Epithelial cell of proximal tubule (primary cell): ENCODE measurements at places on chromosomes 12 and 14. TPM values are rescaled to one million over a fixed set of nuclear protein-coding genes. Genes with fewer than 3 reads are reported as not detected.

DNA sequence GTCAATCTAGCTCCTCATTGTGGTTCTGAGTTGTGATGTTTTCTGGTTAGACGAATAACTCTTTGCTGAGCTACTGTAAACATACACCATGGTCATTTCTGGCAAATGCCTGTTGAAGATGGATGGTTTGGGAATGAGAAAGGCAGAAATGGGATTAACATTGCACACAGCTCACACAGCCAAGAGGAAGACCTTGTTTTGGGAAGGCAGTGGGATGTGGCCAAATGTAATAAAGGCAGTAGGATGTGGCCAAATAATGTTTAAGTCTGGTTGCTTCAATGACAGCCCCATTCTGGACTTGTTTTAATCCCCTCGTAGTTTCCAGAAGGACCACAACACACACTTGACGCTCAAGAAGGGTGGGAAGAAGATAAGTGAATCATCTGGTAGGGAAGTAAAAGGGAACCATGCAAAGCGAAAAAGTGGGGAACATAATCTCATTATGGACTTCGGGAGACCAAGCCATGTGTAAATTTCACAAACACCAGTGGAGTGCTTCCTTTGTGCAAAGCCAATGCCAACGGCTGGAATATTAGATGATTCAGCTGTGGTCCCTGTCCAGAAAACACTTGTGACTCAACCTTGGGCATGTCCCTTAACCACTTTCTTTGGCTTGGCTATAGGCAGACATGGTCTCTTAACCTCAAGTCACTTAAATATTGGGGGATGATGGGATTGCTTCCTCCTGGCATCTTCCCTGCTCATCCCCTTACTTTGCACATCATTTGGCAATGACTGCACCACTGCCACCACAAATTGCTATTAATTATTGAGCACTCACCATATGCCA, 284.4 kb upstream of the CRY1 start:
- DNase-seq = no peak

DNA sequence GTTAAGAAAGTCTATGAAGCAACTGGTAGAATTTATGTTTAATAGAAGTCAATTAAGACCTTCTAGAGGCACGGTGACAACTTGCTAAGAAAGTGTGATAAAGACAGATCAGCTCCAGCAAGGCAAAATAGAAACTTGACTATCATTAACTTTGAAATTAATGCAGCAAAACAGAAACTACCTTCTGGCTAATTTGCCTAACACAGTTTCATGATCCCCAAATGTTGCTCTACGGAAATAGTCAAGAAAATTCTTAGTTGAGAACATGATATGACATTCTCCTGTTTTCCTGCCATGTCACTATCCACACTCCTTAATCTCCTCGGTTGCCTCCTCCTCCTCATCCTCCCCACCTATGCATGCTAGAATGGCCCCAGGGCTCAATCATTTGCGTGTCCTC, 4.2 kb downstream of the DENND5B start:
- DNase-seq = no peak

- DNase-seq = no peak
These were observed 11.9 kb downstream of the PPP1R36 start for GRCh38 chr14:64561631-64562030.

- no peak for DNase-seq
These were observed 98.7 kb downstream of the HECTD4 start for GRCh38 chr12:112283546-112283945.

DNA sequence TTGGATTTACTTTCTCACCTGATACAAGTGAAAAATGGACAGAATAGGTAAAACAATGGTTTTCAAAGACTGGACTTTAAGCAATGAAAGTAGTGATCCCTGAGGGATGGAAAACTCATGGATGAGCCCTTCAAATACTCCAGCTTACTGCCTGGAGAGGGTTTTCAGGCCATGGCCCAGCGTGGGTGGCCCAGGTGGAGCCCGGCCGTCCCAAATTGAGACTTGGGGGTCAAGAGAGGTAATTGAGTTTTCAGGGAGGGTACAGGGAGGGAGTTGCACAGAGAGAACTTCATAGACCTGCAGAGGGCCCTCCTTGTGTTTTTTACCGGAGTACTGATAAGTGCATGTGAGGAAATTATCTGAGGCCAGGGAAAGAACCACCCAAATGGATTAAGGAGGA, 37.2 kb downstream of the RAN start:
- no peak for DNase-seq

- DNase-seq = no peak
These were observed 94.5 kb upstream of the NRXN3 start for GRCh38 chr14:78075555-78076277.

- no peak for DNase-seq
These were observed 50.0 kb downstream of the SSPN start for GRCh38 chr12:26245175-26245942.

SLCO1B3 gene
- not detected in 2 replicates for total RNA-seq

GRCh38 chr14:21244544-21244943, 24.7 kb downstream of the HNRNPC start:
- DNase-seq = no peak

DNA sequence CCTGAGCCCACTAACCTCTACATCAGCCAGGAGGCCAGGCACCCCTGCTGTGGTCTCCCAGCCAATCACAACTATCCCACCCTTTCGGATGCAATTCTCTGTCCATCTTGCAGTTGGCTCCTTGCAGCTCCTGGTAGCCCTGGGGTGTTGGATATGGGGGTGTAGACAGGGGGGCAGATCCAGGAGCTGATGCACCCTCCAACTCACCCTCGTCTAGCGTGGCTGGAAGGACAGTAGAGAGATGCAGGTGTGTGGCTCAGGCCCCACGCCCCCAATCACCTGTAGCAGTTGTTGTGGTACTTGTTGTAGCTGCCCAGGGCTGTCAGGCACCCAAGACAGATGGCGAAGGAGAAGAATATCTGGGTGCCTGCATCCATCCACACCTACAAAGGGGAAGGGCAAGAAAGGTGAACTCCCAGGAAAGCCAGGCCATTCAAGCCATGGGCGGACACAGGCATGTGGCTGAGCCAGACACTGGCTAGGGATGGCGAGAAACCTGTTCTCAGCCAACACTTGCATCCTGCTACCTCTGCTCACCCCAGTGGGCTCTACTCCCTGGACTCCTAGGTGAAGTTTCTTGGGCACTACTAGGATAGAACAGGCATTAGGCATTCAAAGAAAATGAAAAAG, 13.4 kb upstream of the SLC6A12 start:
- DNase-seq = no peak

GRCh38 chr14:99968191-99968920, 96.9 kb upstream of the EVL start:
- no peak for DNase-seq

- no peak for DNase-seq
These were observed 104.6 kb downstream of the TBX3 start for GRCh38 chr12:114579389-114579788.

DNA sequence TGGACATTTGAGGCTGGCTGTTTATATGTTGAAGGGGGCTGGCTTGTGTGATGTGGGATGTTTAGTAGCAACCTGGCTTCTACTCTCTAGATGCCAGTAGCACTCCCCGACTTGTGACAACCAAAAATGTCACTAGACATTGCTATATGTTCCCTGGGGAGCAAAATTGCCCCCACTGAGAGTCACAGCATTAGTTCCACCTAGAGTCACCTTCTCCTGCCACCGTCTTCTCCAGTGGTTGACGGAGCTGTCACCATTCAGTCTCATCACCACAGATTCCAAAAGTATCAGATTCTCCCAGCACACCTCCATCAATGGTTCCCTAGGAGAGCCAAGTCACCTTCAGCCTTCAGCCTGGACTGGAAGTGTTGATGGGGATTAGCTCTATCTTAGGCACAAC, 7.8 kb upstream of the KRT76 start:
- DNase-seq = no peak

GRCh38 chr14:69692594-69692993, 74.3 kb upstream of the SRSF5 start:
- no peak for DNase-seq

DNA sequence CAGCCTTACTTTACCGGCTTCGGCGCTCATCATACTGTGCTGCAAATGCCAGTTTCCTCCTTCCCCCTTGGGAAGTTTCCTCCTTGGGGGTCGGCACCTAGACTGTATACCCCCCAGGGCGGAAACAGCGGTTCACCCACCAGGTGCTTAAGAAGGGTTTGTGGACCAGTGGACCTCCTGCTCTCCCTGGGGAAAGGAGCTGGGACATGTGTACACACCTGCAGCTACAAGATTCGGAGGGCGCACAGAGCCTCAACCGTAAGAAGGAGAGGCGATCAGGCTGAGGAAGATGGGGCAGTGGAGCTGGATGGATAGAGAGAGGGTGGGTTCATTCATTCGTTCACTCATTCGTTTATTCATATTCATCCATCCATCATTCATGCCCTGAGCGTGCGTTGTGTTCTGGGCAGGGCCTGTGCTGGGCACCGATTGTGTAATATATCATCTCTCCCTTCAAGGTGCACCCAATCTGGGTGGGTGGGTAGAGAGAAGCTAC, 717 bp upstream of the ZNF839 start:
- no peak for DNase-seq

- DNase-seq = no peak
These were observed 236.5 kb upstream of the GRIP1 start for GRCh38 chr12:66915306-66915904.

DNA sequence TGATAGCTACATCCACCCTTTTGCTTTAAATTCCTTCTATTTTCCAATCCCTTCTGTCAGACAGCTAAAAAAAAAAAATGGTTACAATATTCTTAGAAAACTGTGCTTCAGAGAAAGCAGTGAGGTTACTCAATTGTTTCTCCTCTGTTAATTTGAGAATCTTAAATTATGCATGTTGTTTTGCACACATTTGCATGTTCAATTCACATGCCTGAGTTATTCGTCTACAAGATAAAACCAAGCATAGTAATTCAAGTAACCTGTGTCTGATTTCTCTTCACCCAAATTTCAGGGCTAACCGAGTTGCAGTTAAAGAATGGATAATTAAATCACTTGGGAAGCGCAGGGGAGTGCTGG, 81.0 kb upstream of the MED13L start:
- no peak for DNase-seq

BCL11B gene
- 0.23 and 0.58 TPM in 2 replicates for total RNA-seq

GRCh38 chr12:3805077-3805476, 52.2 kb upstream of the CRACR2A start:
- no peak for DNase-seq
